ENCODE measurements at places on chromosomes 1 and 21. TPM values are rescaled to one million over a fixed set of nuclear protein-coding genes. Genes with fewer than 3 reads are reported as not detected.

Gene OR10J1
- not detected for total RNA-seq

Gene RBM11
- not detected for total RNA-seq

Gene MEX3A
- 0.62 TPM for total RNA-seq

Gene KIAA0319L
- total RNA-seq = 42.1 TPM

Gene TCEA3
- total RNA-seq = 6.0 TPM

Gene RGS7
- total RNA-seq = not detected

Gene A3GALT2
- total RNA-seq = not detected

Gene FNDC5
- total RNA-seq = 1.00 TPM

Gene RGS4
- total RNA-seq = 421 TPM

Gene ANKRD65
- 0.20 TPM for total RNA-seq

Gene MYCL
- not detected for total RNA-seq

Gene PPIAL4G
- not detected for total RNA-seq

Gene ABCA4
- total RNA-seq = 0.59 TPM

Gene ITSN1
- total RNA-seq = 34.3 TPM

Gene TLCD4
- 0.78 TPM for total RNA-seq

Gene AMY1A
- not detected for total RNA-seq

Gene TCHHL1
- not detected for total RNA-seq

Gene CFAP141
- not detected for total RNA-seq

Gene IFFO2
- 4.3 TPM for total RNA-seq

Gene PROK1
- not detected for total RNA-seq

Gene LIN28A
- not detected for total RNA-seq

Gene PITHD1
- 35.2 TPM for total RNA-seq

Gene C1orf35
- total RNA-seq = 13.4 TPM

Gene TFF2
- not detected for total RNA-seq

Gene LCE2A
- not detected for total RNA-seq

Gene DMRTA2
- not detected for total RNA-seq

Gene FAM177B
- total RNA-seq = not detected

Gene SPATA45
- not detected for total RNA-seq

Gene AIM2
- total RNA-seq = not detected

Gene GIPC2
- total RNA-seq = 0.12 TPM

Gene MYBPHL
- not detected for total RNA-seq

Gene KCNJ10
- not detected for total RNA-seq

Gene XCL1
- not detected for total RNA-seq

Gene UMODL1
- total RNA-seq = not detected

Gene DCDC2B
- total RNA-seq = not detected

Gene LHX8
- total RNA-seq = not detected

Gene ITLN1
- 0.37 TPM for total RNA-seq

Gene GLMN
- 6.1 TPM for total RNA-seq

Gene LCE1E
- not detected for total RNA-seq

All from cardiac ventricle fibroblast (primary cell).